Endothelial cell (in vitro differentiated cells): ENCODE measurements at places on chromosomes 12 and 14. TPM values are rescaled to one million over a fixed set of nuclear protein-coding genes. Genes with fewer than 3 reads are reported as not detected.

The DPY19L2 gene
- total RNA-seq: 16.4 TPM

The EEF1AKMT3 gene
- total RNA-seq: 8.6 TPM

DNA sequence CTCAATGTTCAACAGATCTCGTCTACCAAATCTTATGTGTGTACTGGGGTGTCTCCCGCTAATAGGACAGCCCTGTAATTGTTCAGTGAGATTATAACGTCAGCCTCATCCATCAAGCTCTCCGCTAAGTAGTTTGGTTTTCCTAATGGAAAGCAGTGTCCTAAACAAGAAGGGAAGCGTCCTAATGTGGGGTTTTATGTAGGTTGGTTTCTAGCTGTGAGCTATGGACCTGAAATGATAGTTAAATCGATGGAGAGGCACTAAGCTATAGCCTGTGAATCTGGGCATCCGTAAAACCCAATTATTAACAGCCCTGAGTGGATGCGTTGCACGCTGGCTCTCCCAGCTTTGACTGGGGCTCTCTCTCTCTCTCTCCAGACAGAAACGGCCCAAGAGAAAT is 9.2 kb upstream of the MAP1LC3B2 start:
- H3K4me1 ChIP-seq: no peaks in the 10 kb centered on the region
- H3K27ac ChIP-seq: no peak overlapping the region
- H3K27me3 ChIP-seq: peaks cover 1% of the 10 kb centered on the region
- no peaks in the 10 kb centered on the region for H3K36me3 ChIP-seq

DNA sequence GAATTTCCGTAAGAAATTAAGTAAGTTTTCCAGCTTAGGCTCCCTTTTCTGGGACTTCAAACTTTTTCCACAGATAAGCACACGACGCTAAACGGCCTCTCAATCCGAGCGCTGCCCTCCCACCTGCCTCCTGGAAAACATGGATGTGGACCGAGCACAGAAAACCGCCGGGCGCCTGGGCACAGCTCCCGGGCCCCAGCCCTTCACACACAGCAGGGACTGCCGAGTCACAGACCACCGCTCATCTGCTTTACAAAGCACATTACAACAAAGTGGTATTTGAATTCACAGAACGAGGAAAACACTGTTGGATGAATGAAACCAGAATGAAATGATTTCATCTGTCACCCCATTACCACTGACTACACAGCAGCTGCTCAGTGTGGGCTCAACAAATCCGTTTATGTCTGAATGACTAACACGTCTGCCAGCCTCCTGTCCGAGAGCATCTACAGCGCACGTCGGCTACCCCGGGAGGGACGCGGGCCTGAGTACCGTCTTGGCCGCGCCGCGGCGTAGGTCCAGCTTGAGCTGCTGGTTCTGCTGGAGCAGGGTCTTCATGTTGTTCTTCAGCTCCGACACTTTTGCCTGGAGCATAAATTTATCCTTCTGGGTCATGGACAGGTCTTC is 13.1 kb upstream of the ANKLE2 start:
- H3K4me1 ChIP-seq: peaks cover 3% of the 10 kb centered on the region
- no peak for DNase-seq
- H3K27ac ChIP-seq: peak overlapping the region; percentile 68
- H3K4me3 ChIP-seq: no peak overlapping the region

- H3K4me3 ChIP-seq: no peak overlapping the region
- no peak for DNase-seq
- no peak overlapping the region for H3K27ac ChIP-seq
- H3K36me3 ChIP-seq: peaks cover 12% of the 10 kb centered on the region
These were observed 10.7 kb downstream of the BICD1 start for GRCh38 chr12:32117316-32117715.

DNA sequence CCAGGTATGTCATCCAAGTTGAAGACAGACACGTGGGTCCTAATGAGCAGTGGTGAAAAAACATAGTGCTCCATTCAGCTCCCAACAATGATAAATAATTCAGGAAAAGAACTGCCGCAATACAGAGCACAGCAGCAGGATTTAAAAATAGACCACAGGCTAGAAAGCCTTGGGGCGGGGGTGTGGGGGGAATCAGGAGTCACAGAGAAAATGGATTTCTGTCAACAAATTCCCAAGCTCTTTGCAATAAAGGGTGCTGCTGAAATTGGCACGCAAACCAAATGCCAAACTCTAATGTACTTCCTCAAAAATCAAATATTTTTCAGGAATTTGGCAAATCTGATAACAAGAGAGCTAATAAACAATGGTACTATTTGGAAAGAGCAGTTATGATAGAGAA is 58.6 kb downstream of the R3HDM2 start:
- H3K27ac ChIP-seq: no peak overlapping the region
- peaks cover 5% of the 10 kb centered on the region for H3K36me3 ChIP-seq
- H3K4me3 ChIP-seq: no peak overlapping the region
- no peaks in the 10 kb centered on the region for H3K4me1 ChIP-seq
